Sciatic nerve (tissue), 2 donors: ENCODE measurements at places on chromosomes 2 and 18.
A peak's percentile ranks its signal among the peaks of the same experiment; 100 is the strongest.

DNA sequence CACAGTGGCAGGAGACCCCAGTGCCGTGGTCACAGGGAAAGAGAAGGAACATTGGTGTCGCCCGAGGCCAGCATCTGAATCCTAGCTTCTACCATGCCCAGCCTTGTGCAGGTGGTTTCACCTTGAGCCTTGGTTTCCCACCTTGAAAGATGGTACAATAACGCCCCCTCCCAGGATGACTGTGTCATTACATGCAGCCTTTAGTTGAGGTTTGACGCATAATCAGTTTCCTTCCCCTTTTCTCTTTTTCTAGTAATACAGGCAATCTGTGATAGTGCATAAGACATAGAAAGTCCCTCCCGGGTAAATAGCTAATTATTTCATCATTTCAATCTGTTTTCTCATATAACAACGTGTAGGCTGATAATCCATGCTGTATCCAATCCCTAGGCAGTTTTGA, 29.8 kb upstream of the ZNF407 start:
- DNase-seq = no peak

GRCh38 chr18:75090336-75090735, 118.6 kb downstream of the PTGR3 start:
- DNase-seq = no peak

DNA sequence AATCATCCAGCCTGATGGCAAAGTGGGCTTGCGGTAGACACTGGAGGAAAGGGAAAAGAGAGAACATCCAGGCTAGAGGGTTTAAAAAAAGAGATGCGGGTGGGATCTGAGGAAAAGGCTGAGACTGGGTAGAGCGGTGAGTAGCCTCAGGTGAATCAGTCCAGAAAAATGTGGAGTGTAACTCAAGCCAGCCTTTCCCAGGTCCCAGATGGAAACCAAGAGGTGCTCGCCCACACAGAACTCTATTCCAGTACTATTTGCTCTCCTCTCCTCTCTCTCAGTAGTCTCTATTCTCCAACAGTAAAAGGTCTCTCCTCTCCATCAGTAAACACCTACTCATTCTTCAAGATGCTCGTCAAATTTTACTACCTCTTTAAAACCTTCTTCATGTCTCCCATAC, 38.3 kb upstream of the NRP2 start:
- no peak for DNase-seq

- DNase-seq = no peak
These were observed 149.2 kb upstream of the REG3G start for GRCh38 chr2:78876316-78876688.

- DNase-seq = no peak
These were observed 59.9 kb upstream of the STPG4 start for GRCh38 chr2:47214990-47215389.

- DNase-seq = no peak
These were observed 369.1 kb downstream of the ZNF521 start for GRCh38 chr18:24982831-24983230.

GRCh38 chr2:200351815-200352214, 45.3 kb downstream of the SPATS2L start:
- DNase-seq = no peak

GRCh38 chr2:221874444-221874843, 302.3 kb upstream of the EPHA4 start:
- DNase-seq = no peak

DNA sequence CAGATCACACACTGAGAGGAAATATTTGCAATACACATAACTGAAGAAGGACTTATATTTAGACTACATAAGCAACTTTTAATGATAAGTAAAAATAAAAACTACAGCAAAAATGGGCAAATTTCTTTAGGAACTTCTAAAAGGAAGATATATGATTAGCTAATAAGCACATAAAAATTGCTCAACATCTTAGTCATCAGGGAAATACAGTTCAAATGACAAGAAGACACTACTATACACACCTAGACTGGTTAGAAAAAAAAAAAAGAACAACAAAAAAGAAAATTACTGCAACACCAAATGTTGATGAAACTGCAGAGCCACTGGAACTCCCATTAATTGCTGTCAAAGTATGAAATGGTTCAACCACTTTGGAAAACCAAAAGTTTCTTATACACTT, 1247.5 kb upstream of the ACVR2A start:
- no peak for DNase-seq

DNA sequence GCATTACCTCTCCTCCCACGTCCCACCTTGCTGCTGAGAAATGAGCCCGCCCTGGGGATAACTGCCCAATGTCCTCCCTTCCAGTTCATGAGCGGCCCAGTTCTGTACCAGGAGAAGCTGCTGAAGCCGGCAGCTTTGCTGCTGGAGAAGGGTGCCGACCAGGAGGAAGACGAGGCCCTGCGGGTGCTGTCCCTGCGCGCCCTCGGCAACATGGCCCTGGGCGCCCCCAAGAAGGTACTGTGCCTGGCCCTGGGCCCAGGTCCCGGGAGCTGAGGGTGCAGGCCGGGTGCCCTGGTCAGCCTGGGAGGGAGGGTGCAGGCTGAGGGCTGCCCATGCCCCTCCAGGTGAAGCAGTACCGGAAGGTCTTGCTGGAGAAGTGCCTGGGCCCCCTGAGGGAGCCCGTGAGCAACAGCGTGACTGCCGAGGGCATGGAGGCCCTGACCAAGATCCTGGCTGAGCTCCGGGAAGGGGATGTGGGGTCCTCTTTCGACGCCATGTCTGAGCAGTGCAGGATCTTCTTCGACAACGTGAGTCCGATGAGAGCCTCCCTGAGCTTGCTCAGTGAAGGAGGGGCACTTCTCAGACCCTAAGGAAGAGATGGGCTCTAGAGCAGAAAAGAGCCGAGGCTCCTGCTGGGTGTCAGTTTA, 25.7 kb downstream of the HJURP start:
- DNase-seq = peak; percentile 32

DNA sequence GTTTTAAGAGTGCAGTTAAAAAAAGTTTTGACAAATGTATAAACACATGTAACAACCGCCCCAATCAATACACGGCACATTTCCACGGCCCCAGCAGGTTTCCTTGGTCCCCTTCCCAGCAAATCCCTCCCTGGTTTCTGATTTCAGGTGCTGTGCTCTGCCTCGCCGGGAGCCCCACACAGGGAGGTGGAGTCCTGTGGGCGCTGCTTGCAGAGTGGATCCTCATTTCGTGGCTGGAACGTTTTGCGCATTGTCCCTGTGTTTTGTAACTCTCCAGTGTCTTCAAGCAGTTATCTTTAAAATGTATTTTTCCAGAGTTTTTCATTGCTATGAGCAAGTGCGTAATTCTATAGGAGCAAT, 124.8 kb downstream of the GALR1 start:
- no peak for DNase-seq

GRCh38 chr2:239206042-239206441, 194.8 kb downstream of the HDAC4 start:
- DNase-seq = no peak
